ENCODE measurements at places on chromosomes 11 and 22. TPM values are rescaled to one million over a fixed set of nuclear protein-coding genes. Genes with fewer than 3 reads are reported as not detected.

PLXNB2 gene
- 443 TPM for total RNA-seq

- DNase-seq = no peak
These were observed 30.0 kb downstream of the NNMT start for GRCh38 chr11:114326151-114326550.

DNA sequence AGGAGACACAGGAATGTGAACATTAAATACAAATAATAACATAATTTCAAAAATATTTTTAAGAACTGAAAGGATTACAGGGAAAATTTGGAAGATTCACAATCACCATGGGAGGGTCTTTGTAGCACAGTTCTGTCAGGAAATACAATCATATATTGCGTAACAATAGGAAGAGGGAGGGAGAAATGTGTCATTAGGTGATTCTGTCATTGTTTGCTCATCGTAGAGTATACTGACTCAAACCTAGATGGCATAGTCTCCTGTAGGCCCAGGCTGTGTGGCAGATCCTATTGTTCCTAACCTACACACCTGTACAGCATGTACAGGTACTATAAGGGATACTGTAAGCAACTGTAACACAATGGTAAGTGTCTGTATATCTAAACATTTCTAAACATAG, 330.4 kb downstream of the BRD1 start:
- no peak for DNase-seq

GRCh38 chr11:104858882-104859775, 39.1 kb downstream of the CASP12 start:
- DNase-seq = no peak

DNA sequence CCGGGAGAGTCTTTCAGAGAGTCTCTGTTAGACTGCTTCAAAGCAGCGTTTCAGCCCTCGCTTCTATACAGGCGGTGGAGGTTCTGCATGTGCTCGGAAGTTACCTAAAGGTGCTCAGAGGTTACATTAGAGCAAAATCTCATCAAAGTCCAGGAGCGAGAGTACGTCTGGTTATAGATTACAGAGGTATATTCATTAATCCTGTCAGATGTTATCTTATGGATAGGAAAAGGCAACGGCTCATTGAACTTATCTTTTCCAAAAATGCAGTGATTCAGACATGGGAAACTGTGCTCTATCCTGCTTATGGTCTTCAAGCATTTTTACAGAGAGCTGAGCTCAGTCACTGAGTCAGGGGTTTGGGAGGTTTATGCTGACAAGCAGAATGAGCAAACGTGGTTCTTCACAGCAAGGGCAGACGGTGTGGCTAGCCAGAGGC, 9.1 kb upstream of the ZBED5 start:
- DNase-seq = no peak

GRCh38 chr11:74297484-74297883, 14.0 kb downstream of the P4HA3 start:
- no peak for DNase-seq

DNA sequence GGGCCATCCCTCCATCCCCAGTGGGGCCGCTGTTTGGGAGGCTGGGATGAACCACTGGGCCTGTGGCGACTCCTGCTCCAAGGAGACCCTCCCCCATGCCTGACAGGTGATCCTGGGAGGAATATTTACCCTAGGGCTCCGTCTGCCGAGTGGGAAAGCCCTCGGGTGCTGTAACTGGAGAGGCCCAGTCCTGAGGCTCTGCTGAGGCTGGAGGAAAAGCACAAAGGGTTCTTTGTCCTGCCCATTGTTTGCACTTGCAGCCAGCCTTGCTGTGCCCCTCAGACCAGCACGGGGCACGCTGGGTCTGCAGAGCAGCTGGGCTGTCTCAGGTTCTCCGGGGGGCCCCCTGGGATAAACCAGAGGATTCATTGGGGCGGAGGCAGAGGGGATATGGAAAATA, 321.1 kb downstream of the MN1 start:
- DNase-seq = no peak

MIOX gene
- total RNA-seq = not detected

GRCh38 chr22:46853191-46853590, 90.7 kb downstream of the TBC1D22A start:
- DNase-seq = no peak

DNA sequence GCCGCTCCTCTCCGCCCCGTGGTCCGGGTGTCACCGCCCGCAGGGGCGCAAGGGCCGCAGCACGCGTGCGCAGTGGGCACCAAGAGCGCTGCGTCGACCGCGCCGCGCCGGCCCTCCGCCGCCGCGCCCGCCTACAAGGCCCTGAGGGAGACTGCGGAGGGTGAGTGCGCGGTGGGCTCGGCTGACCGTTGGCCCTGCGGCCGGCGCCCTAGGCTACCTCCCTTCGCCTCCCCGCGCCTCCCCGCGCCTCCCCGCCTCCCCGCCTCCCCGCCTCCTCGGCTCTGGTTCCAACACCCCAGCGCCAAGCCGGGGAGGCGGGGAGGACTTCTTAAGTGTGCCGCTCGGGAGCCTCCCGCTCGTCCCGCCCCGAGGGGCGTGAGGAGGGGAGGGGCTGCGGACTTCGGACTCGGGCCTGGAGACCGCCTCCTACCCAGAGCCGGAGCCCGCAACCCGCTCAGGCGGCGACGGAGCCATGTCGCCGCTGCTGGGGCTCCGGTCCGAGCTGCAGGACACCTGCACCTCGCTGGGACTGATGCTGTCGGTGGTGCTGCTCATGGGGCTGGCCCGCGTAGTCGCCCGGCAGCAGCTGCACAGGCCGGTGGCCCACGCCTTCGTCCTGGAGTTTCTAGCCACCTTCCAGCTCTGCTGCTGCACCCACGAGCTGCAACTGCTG, at the start of gene AQP11:
AQP11 (plus strand) TSS at position 433 of the 673 bp plus-strand sequence; CDS start at position 473, 40 bp downstream.
- peak; percentile 69 for DNase-seq

JAML gene
- 13.9 TPM for total RNA-seq

DNA sequence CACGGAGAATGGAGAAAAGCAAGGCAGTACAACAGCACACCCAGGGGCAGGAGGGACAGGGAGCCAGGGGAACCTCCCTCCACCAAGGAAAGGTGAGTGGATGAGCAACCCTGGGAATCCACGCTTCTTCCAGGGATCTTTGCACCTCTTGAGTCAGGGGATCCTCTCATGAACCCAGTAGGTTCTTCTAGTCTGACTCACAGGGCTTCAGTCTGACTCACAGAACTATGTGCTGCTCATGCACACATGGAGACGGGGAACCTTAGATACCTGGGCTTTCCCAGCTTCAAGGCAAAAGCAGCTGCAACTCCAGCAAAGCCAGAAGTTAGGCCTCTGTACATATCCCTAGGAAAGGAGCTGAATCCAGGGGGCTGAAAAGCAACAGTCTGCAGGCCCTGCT, 1021.4 kb upstream of the TENM4 start:
- no peak for DNase-seq

GRCh38 chr11:73314117-73314961, 6.3 kb downstream of the ARHGEF17 start:
- DNase-seq = no peak

KIAA1671 gene
- 43.7 TPM for total RNA-seq

DNA sequence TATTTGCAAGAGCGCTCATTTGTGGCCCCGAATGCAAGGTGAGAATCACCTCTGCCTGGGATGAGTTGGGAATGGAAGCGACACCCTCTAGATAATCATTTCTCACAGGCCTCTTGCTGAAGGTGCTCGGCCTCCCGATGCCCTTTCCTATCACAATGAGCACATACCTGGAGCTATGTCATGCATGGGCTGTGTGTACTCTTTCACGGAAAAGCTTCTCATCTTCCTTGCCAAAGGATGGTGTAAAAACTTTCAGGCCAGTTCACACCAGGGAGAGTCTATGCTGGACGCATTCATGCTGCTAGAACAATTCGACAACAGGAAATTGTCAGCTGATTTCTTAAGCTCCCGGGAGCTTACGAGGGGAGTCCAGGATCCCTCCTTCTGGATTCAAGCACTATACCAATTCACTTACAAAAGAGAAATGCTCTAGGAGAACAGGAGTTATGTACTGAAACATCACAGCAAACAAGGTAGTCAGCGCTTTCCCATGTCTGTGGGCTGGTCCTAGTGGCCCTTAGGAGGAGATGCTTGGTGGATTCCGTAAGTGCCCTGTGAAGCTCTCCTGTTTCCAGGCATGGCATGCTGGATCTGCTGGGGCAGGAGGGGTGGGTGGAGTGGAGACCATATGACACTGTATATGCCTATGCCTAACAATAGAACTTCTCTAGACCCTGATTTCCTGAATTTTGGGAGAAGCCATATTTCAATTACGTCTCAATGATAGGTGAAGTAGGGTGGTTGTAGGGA, 53.1 kb upstream of the B3GAT1 start:
- no peak for DNase-seq

SCGB2A2 gene
- total RNA-seq = not detected

DNA sequence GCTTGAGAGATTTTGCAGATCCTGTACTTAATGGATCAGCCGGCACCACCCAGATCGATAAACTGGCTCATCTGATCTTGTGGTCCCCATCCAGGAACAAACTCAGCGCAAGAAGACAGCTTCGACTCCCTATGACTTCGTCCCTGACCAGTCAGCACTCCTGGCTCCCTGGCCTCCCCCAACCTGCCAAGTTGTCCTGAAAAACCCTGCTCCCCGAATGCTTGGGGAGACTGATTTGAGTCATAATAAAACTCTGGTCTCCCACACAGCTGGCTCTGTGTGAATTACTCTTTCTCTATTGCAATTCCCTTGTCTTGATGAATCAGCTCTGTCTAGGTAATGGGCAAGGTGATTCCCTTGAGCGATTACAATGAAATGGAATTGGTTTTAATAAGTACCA, 29.5 kb downstream of the OR2AG2 start:
- DNase-seq = no peak

DNA sequence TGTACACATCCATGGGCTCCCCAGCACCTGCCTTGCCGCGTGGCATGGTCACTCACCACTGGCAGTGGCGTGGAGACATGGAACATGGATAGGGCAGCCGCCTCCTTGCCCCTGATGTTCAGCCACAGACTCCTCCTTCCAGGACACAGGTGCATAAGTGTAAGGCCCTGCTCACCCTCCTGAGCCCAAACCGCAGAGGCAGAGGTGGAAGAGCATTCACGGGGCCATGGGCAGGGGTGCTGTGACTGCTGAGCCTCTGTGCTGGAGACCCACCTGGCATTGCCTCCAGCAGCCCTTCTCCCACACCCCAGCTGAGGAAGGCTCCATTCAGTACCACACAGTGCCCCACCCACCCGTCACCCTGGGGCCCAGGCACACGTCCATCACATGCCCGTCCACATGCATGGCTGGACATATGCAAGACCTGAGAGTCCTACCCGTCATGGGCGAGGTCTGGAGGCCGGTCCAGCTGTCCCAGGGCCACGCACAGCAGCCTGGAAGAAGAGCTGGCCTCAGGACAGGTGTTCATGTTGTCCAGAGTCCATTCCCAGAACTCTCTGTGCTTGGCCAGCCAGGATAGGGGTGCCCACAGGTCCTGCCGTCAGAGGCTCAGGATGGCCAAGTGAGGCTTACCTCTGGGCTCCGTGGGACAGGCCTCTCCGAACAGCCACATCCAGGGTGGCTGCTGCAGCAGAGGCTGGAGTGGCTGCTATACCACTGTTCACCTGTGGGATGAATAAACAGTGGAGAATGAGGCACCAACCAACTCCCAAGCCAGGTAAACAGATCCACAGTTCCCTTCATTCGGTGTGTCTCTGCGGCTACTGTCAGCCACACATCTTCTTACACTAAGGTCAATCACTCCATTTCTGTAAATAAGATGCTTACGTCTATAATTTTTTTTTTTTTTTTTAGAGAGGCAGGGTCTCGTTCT, 1.7 kb upstream of the TUBGCP6 start:
- no peak for DNase-seq

GRCh38 chr11:76625472-76626186, 44.9 kb downstream of the LRRC32 start:
- DNase-seq = peak; percentile 13

- no peak for DNase-seq
These were observed 9.1 kb upstream of the SERHL2 start for GRCh38 chr22:42544686-42545085.

DNA sequence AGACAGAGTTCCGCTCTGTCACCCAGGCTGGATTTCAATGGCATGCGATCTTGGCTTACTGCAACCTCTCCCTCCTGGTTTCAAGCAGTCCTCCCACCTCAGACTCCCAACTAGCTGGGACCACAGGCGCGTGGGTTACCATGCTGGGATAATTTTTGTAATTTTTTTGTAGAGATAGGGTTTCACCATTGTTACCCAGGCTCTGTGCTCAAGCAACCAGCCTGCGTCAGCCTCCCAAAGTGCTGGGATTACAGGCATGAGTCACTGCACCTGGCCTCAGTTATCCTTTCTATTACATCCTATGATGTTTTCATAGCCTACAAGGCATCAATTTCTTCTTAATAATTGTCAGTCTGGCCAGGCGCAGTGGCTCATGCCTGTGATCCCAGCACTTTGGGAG, 36.5 kb downstream of the LRRC74B start:
- no peak for DNase-seq

DNA sequence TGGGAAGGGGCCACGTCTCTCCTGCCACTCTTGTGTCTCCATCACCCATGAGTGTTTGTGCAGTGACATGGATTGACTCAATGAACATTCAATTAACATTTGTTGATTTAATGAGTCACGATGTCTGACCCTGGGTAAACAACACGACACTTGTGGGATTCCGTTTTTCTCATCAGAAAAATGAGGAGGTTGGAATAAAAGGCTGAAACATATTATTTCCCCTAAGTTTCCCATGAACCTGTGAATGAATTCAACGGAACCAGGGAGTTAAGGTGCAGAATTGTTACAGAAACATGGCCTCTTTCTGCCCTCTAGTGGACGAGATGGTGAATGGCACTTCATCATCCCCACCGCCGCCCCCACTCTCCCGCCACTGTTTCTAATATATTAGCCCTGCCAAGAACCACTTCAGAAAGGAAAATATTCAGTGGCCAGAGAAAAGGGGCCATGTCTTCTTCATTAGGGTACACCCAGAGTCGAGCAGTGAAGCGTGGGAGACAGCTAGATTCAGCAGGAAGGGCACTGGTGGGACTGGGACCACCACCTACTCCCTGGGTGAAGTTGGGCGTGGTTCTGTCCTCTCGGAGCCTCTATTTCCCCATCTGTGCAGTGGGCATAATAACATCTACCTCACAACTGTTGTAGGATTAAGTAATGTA, 46.3 kb upstream of the SYT13 start:
- no peak for DNase-seq

DNA sequence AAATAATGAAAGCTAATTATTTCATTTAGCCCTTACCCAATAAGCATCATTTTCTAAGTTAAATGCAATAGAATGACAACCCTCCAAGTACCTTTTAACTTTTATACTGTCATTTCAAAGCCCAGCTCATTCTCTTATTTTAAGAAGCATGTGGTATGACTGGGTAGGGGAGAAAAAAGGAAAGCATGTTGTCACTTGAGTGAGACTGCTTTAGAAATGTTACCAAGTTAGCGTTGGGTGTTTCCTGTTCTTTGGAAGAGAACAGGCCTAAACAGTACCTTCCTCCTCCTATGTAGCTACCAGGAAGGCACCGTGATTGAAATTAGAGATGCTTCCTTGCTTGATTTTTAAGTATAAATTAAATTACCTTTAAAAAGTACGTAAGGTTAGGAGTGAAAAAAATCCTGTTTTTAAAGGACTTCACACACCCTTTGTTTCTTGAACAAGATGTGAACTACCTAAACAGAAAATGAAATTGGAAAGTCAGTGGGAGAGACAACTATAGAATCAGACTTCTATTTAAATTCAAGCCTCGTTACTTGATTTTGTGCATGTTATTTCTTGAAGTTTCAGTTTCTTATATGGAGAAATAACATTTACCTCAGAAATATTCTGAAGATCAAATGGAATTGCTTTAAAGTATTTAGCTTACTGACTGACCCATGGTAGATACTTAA, 741 bp upstream of the CNTF start:
- DNase-seq = no peak

GRCh38 chr11:66530927-66531709, 14.7 kb downstream of the ZDHHC24 start:
- no peak for DNase-seq

CHRDL2 gene
- 3.2 TPM for total RNA-seq

All from ureter (tissue), 1 donor.